ENCODE measurements at places on chromosomes 1 and 21. TPM values are rescaled to one million over a fixed set of nuclear protein-coding genes. Genes with fewer than 3 reads are reported as not detected.

GRCh38 chr21:43274946-43275310 is 106.1 kb downstream of the CRYAA start:
- DNase-seq: no peak

- DNase-seq: peak; percentile 98
These were observed 11.0 kb upstream of the PGD start for GRCh38 chr1:10387677-10388386.

GRCh38 chr21:42525676-42526378 is 12.2 kb downstream of the SLC37A1 start:
- DNase-seq: no peak

GRCh38 chr1:114009393-114009792 is 30.1 kb downstream of the OLFML3 start:
- no peak for DNase-seq

DNA sequence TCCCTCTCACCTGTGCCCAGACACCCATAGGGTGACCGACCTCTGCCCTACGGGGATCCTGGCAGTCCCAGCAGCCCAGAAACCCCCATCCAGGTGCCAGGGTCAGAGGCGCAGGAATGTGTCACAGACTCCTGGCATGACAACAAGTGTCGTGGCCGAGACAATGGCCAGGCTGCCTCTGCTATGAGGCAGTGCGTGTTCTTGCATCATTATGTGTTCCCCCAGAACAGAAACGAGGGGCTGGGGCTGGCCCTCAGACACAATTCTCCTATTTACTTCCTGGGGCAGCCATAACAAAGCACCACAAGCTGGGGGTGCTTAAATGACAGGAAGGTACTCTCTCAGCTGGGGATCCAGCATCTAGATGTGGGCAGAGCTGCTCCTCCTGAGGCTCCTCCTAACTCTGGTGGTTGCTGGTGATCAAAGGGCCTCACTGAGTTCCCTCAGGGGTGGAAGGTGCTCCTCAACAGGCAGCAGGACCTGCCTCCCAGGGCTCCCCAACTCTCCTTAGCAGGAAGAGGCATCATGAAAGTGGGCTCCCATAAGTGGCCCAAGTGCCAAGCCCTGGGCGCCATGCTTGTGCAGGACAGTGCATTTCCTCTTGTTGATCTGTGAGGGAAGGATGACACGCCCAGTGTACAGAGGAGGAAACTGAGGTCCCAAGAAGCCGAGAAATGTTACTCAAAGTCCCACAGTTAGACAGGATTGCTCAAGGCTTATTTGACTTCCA is 24.2 kb upstream of the BACE2 start:
- no peak for DNase-seq

The SDF4 gene
- 57.2 TPM for total RNA-seq

Measured in muscle of leg (tissue), 16 donors.